ENCODE measurements at places on chromosomes 6 and 20.
A peak's percentile ranks its signal among the peaks of the same experiment; 100 is the strongest.

GRCh38 chr6:34491091-34491430, 25.2 kb downstream of the PACSIN1 start:
- DNase-seq: no peak

GRCh38 chr6:49025273-49026240, 437.5 kb downstream of the MMUT start:
- DNase-seq: no peak

DNA sequence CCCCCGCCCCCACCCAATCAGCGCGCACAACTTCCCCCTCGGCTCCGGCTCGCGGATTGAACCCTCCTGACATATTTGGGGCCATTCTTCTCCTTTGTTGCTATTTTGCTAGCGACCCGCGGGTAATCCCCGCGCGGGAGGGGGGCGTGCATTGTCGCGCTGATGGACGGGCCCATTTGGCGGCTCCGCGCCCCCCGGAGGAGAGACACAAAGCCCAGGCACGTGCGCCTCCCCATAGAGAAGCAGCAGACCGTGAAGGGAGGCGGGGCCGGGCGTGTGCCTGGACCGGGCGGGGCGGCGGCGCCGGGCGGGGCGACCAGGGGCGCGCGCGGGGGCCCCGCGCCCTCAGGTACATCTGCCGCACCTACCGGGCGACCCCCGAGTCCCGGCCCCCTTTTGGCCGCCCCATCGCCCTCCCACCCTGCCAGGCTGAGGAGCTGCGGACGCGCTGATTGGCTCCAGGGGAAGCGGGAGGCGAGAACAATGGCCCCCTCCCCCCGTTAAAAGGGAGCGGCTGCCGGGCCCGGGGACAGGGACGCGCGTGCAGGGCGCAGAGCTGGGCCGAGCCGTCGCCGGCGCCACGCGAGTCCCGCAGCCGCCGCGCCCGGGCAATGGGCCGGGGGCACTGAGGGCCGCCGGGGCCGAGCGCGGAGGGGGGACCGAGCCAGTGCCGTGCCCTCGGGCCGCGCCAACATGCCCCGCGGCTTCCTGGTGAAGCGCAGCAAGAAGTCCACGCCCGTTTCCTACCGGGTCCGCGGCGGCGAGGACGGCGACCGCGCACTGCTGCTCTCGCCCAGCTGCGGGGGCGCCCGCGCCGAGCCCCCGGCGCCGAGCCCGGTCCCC, at the start of gene INSM1:
TSS of gene INSM1 (plus strand) at position 530 of the 843 bp plus-strand sequence. CDS start at position 694, 164 bp downstream.
- no peak for DNase-seq

DNA sequence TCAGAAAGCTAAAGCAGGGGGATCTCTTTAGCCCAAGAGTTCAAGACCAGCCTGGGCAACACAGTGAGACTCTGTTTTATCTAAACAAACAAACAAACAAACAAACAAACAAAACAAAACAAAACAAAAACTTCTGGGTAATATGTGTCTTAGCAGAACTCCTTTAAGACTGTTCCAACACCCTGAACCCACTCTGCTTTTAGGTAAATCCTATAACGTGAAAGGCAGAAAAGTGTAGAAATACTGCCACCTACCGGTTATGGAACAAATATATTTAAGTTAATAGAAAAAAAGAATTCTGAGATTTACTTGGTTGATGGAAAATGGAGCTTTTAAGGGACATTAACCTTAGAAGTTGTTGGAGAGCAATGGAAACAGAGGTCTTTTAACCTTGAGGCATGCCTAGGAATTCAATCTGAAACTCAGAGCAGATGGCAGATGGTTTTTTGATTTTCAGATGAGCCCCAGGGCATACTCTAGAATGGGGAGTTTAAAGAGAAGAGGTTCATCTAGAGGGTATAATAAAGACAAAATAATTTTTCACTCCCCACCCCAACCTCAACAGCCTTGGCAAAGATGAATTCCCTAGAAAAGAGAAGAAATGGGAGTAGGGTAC, 38.5 kb downstream of the SOD2 start:
- DNase-seq: no peak

GRCh38 chr6:15368873-15369272, 123.0 kb downstream of the JARID2 start:
- no peak for DNase-seq

DNA sequence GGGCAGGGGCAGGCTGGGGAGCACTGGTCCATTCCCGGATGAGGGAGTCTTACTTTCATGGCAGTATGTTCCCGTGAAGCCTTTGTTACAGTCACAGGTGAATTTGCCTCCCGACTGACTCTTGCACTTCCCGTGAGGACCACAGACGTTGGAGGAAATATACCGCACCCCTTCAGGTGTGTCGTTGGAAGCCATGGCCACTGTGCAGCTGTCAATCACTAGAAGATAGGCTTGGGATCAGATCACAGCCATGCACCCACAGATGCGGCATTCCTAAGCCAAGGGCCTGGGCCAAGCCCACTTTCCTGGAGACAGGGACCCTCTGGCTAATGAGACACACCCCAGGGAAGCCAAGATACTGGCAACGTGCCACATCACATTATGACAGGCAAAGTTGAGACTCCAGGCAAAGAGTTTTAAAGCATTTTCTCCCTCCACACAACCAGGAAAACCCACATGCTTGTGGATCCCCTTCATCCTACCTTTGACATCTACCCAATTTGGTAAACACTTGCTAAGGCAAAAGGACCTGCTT, 26.8 kb downstream of the JAG1 start:
- DNase-seq: no peak

DNA sequence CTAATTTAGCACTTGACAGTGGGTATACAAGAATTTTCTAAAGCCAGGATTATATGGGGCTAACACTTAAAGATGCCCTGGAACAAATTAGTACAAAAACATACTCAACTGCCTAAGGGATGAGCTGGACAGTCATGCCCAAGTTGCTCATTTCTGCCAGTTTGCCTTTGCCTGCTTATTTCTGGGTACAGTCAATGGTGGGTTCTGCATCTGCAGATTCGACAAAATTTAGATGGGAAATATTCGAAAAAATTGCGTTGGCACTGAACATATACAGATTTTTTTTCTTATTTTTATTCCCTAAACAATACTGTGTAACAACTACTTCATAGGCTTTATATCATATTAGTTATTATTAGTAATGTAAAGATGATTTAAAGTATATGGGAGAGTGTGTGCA, 591.9 kb downstream of the EPM2A start:
- DNase-seq: no peak

- DNase-seq: no peak
Observed at GRCh38 chr6:35419417-35419816, 32.7 kb upstream of the FANCE start.

GRCh38 chr6:136654086-136654485, 103.9 kb upstream of the MAP7 start:
- no peak for DNase-seq

DNA sequence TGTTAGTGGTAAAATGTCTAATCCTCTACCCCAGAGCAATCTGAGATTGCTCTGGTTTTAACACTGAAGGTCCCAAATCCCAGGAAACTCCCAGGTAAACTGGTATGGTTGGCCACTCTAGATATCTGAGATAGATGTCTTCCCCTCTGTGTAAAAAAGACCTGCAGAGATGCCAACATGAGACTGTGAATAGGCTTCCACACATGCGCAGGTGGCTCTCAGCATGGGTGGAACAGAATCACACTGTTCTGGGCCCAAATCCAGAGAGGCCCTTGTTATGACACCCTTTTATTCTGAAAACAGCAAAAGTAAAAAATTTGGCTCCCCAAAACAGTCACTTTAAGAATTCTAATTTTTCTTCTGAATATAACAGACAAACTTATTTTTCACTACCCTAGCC, 88.7 kb upstream of the BMP5 start:
- no peak for DNase-seq

- no peak for DNase-seq
Observed at GRCh38 chr6:52562911-52563310, 13.9 kb downstream of the TRAM2 start.

DNA sequence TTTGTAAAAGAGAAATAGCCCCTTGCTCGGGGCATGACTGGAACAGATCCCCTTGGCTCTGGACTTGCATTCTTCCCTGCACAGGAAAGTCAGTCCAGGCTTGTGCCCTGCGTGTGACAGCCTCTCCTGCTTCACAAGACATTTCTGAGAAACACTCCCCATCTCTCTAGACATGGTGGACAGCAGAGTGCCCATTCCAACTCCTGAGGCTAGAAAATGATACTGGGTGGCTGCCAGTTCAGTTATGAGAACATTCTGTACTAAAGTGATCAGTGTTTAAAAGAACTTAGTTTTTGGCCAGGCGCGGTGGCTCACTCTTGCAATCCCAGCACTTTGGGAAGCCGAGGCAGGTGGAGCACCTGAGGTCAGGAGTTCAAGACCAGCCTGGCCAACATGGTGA, 41.3 kb downstream of the TGM3 start:
- no peak for DNase-seq

DNA sequence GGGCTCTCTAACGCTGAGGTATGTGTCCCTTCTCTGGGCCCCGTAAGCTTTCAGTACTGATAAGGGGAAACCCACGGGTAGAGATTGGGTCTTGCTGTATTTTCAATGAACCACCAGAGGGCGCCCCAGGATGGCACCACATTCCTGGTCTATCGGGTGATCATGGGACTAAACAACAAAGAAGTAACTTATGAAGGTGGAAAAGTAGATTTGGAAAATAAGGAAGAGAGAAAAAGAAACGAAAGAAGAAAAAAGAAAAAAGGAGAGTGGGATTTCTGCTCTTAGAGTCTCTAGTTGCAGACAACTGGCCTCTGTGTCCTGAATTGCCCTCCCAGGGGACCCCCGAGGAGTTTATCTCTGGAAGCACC, 93.8 kb downstream of the GMPR start:
- peak; percentile 73 for DNase-seq

DNA sequence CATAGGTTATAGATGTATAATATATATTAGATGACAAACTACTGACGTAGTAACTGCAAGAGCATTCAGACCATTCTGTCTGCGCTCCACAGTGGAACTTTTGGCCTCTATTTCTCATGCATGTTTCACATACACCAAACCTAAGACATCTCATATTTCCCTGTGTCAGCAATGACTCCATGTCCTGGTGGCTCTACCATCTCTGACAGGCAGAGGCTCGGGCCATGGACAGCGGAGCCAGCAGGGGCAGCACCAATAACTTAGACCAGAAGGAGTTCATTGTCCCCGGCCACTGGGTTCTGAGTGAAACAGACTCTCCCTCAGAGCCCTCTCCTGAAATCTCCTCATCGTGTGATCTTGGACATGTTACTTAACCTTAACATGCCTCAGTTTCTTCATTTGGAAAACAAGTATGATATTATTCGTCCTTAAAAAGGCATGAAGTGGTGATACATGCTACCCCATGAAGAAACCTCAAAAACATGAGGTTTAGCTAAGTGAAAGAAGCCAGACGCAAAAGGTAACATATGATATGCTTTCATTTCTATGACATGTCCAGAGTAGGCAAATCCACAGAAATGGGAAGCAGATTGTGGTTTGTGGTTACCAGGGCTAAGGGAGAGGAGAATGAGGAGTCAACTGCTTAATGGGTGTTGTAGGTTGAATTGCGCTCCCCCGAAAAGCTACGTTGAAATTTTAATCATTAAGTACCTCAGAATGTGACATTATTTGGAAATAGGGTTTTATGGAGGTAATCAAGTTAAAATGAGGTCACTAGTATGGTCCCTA, 564.0 kb upstream of the JARID2 start:
- DNase-seq: no peak

DNA sequence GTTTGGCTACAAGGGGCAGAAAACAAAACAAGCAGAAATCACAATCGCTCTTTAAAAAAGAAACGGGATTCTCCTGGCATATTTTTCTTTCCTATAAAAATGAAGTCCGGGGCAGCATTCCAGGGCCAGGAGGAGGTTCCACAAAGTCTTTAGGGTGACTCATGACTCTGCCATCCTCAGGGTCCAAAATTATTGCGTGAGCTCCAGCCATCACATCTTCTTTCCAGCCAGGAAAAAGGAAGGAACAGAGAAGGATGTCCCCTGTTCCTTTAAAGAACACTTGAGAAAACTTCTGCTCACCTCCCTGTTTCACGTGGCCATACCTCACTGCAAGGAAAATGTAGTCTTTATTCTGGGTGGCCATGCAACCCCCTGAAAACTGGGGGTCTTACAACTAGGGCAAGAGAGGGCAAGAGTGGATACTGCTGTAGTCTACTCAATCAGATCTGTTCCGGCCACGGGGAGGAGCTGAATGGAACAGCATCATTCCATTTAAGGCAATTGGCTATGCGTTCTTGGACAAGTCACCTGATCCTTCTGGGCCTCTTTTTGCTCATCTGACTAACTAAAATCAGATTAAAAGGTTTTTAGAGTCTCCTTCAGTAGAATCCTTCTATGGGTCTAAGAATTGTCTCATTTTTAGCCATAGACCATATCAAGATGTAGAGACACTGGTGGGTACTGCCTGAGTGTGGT, 49.4 kb downstream of the CTCFL start:
- no peak for DNase-seq

DNA sequence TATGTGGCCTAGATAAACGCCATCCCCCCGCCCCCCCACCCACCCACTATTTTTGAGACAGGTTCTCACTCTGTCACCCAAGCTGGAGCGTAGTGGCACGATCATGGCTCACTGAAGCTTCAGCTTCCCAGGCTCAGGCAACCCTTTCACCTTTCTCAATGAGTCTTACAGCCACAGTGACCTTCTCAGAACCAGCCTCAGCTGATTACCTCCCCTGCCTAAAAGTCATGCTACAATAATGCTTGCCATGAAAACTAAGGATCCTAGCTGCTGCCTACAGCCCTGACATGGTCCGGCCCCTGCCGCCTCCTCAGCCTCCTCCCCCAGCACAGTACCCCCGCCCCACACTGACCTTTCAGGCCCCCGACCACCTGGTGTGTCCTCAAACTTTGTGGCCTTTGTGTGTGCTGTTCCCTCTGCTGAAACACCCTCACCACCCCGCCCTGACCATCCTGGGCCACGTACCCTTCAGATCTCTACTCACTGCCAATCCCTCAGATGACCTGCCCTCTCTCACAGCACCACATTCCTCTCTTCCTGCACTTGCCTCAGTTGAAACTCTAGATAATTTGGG, 31.3 kb downstream of the PNPLA1 start:
- DNase-seq: no peak

DNA sequence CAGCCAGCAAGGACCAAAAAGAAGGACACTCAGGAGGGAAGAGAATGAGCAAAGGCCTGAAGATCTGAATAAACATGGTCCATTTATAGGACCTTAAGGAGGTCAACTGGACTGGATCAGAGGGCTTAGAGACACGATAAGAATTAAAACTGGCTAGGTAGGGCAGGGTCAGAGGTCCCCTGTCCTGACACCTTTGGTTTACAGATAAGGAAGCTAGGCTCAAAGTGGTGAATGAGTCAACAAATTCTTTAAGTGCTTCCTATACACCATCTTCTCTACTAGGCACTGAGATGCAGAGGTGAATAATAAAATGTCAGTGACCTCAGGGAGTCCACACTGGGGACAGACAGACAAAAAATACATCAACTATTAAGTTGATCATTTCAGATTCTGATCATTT, 70.3 kb downstream of the HIVEP2 start:
- DNase-seq: no peak

DNA sequence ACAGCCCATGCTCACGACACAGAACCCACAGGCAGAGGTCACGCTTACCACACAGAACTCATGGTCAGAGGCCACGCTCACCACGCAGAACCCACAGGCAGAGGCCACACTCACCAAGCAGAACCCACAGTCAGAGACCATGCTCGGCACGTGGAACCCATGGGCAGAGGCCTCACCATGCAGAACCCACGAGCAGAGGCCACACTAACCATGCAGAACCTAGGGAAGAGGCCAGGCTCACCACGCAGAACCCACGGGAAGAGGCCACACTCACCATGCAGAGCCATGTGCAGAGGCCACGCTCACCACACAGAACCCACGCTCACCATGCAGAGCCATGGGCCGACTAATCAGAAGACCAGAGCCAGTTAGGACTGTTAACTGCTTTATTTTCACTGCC, 203.2 kb upstream of the THBS2 start:
- DNase-seq: no peak
